NCI-H1930 (cell line): ENCODE measurements at places on chromosomes 3 and 15.

DNA sequence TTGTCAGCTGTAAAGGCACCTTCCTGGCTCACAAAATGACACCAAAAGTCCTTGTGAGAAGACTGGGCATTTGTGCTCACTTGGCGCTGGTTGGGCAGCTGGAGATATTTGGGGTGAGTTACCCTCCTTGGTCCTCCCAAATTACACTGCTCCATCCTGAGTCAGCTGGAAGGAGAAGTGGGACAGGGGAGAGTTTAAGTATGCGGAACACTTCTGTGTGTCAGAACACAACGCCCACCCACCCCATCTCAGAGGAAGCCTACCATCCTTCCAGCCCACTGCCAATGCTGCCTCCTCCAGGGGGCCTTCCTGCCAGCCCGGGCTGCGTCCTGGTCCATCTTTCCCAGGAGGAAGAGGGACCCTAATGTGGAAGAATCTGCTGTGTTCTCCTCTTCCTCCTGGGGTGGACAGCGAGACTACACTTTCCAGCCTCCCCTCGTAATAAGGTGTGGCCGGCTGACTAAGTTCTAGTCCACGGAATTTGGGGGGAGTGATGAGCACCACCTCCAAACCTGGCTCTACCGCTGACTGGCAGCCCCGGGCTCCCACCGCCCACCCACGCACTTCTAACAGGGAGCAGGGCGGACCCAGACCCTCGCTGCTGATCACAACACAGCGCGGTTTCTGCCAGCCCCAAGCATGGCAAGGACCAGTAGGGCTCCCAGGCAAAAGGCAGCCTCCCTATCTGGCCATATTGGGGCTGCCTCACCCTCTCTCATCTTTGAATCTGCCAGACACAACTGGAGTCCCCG, 265.0 kb downstream of the XXYLT1 start:
- no peak for DNase-seq

DNA sequence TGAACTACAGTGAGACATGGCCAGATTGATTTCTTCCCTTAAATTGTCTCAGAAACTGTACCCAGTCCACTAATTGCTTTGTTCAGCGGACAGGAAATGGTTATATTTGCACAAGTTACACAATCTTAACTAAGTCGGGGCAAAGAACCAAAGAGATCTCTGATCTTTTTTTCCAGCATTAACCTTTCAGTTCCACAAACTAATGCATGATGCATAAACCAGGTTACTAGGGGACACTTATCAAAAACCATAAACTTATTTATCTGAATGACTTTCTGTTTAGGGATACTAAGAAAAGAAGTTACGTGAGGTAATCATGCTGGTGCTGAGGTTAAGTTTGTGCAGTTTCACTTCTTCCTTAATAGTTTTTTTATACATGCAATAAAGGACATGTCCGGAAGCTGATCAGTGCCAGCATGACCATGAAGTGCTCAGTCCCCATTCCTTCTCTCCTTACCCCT, 22.4 kb downstream of the FNDC3B start:
- DNase-seq = no peak

GRCh38 chr3:48985831-48986376, 4.1 kb upstream of the P4HTM start:
- DNase-seq = no peak

GRCh38 chr3:184140436-184140835, 5.3 kb downstream of the EIF2B5 start:
- DNase-seq = no peak

DNA sequence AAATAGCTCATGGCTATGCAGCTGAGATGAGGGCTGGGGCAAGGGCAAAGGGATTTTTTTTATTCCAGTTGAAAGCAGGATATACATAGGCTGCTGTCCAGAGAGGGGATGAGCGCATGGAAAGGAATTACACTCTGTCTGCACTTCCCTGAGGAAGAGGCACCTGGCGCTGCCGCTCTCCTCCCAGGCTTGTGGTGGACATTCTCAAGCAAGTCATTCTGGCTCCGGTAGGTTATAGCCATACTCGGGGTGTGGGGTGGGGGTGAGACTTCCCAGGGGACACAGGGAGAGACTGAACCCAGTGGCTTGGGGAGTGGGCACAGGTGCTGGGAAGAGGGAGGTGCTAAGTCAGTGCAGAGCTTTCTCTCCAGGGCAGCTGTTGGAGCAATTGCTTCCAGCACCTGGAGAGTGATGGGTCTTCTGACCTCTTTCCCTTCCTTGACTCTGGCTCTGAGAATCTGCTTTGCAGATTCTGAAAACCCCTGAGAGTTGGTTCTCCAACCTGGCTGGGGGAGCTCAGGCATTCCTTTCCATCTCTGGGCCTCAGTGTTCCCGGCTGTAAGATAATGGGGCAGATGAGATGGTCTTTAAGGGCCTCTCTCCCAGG, 24.3 kb downstream of the CYP8B1 start:
- no peak for DNase-seq
